ENCODE measurements at places on chromosomes 6 and 20.

DNA sequence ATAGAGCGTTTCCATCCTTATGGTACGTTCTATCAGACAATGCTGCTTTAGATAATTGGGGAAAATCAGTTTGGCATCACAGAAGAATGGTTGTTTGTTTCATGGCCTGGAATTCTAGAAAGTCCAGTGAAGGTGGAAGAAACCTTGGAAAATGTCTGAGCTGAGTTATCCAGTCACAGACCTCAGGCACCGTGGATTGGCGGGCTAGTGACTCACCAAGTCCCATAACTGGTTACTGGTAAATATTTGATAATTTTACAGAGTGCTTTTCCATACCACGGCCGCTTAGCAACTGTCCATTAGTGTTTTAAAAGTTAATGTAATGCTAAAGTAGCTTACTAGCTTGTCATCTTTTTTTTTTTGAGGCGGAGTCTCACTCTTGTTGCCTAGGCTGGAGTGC is 99.4 kb downstream of the SLC35B3 start:
- DNase-seq, result no peak

DNA sequence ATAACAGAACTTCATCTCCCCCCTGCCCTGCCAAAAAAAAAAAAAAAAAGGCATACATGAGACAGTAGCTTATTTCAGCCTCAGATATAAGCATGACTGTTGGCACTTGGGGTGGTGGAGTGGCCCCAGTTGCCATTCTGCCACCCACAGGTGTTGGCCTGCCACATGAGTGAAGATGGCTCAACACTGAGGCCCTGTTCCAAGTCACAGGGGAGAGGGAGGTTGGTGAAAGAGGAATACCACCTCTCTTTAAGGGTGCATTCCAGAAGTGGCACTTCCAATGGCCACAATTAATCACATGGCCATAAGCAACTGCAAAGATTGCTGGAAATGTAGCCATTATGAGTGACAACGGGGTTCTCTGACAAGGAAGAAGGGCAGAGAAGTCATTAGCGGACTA is 61.9 kb upstream of the JARID2 start:
- no peak for DNase-seq

DNA sequence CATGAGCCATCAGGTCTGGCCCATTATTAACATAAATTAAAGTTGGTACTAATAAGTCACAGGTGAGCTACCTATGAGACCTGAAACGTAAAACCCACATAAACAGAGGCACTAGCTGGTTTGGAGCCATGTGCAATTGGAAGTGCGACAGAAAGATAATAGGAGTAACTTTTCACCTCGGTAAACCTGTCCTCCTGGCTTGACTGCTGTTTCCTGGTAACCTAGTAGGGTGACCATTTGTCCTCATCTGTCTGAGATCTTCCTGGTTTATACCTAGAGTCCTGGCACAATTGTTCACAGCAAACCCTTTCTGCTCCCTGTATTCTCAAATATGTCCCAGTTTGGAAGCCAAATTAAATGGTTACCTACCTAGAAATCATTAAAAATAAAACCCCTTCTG is 7.4 kb downstream of the TBC1D20 start:
- no peak for DNase-seq

GRCh38 chr6:49847673-49848072 is 18.7 kb downstream of the CRISP1 start:
- no peak for DNase-seq

- DNase-seq, result no peak
Measured at GRCh38 chr6:132817554-132818403, 3.4 kb downstream of the RPS12 start.

- DNase-seq, result no peak
Measured at GRCh38 chr20:19493794-19494495, 264.1 kb upstream of the RIN2 start.

DNA sequence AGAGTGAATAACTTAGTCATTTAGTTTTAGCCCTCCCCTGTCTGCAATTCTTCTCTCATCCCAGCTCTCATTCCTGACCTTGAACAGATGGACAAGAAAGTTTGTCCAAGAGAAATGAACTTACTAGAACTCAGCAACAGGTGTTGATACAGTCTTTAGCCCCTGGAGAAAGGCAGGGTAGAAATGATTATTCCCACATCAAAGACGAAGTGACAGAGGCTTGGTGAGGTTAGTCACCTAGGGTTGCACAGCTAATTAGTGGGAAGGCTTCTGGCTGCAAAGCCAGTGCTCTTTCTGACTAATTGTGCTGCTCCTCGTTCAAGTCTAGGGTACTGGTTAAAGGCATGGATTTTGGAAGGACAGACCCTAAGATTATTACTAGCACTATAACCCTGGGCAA is 4.5 kb downstream of the ZDHHC14 start:
- DNase-seq, result no peak

- DNase-seq, result no peak
Measured at GRCh38 chr6:26333476-26334297, 31.3 kb upstream of the BTN3A2 start.

- DNase-seq, result no peak
Measured at GRCh38 chr6:4889701-4890100, 113.5 kb downstream of the CDYL start.

DNA sequence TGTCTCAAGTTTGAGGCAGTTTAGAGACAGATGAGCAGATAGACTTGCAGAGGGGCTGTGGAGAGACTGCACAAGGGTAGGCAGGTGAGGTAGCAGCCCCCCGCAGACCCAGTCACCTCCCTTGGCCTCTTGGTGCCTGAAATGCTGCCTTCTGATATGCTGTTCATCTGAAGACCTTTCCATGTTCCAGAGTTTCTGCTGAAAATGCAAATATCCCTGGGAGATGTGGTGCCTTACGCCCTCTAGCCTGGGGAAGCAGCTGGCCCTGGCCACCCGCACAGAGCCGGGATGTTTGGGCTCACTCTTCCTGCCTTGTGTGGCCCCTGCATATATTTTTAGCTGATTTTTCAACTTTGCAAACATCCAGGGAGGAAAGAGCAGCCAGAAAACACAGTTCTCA is 51.4 kb downstream of the TMEM242 start:
- DNase-seq, result no peak

GRCh38 chr6:141576751-141577150 is 556.0 kb upstream of the GJE1 start:
- no peak for DNase-seq

- DNase-seq, result no peak
Measured at GRCh38 chr6:159981403-159982245, 12.7 kb downstream of the IGF2R start.

- no peak for DNase-seq
Measured at GRCh38 chr6:116101790-116102189, 1.1 kb downstream of the NT5DC1 start.

GRCh38 chr6:37982317-37982716 is 162.8 kb downstream of the ZFAND3 start:
- no peak for DNase-seq

GRCh38 chr6:16095180-16095579 is 33.7 kb upstream of the MYLIP start:
- no peak for DNase-seq

DNA sequence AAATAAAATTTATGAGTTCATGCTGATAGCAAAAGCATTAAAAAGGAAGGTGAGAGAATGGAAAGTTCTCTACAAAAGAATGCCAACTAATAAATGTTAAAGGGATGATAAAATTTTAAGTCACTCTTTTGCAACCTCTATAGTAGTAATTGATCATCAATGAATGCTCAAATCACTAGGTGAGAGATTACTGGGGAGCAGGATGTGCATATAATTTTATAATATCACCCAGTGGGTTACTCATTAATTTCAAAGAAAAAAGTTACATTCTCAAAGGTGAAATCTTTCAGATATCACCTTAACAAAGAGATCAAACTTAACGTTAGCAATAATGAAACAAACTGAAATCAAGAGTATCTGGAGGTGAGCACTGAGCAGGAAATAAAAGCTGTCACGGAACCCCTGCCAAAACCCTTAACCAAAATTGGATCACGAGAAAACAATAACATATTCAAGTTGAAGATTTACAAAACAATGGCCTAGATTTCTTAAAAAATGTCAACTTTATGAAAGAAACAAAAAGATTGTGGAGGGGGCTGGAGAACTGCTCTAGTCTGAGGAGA is 45.5 kb upstream of the TMEM244 start:
- DNase-seq, result no peak

GRCh38 chr20:44691424-44692423 is 23.4 kb upstream of the CCN5 start:
- no peak for DNase-seq

- no peak for DNase-seq
Measured at GRCh38 chr20:64240243-64241015, 15.1 kb upstream of the PCMTD2 start.

DNA sequence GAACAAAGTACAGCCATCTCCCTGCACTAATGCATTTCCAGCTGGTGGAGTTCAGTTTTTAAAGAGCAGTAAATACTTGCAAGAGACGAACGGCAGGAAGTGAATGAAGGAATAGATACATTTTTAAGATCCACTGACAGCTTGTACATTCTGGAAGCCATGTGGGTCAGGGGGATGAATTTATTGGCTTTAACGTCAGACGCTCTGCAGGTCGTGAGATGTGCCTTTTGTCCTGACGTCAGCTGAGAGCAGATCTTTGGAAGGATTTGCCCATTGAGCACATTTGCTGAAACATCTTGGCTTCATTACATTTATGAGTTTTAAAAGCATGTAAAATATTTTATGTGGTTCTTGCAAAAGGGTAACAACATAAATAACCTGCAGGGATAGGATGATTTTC is 29.5 kb upstream of the SALL4 start:
- no peak for DNase-seq

DNA sequence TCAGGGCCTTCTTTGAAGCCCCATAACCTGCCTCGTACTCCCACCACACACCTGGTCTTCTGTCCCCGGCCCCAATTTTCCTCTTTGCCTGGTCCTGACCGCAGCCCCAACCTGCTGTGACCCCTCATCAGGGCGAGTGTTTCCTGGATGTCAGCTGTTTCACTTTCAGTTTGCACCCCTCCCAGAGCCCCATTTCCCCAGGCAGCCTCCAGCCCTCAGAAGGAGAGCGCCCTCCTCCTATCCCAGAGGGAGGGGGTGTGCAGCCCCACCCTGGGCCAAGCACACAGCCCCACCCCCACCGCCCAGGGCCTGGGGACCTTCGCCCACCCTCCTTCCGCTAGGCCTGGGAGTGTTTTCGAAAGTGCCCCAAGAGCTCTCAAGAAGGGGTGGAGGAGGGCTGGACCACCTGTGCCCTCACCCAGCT is 1.5 kb downstream of the BAK1 start:
- DNase-seq, result no peak

DNA sequence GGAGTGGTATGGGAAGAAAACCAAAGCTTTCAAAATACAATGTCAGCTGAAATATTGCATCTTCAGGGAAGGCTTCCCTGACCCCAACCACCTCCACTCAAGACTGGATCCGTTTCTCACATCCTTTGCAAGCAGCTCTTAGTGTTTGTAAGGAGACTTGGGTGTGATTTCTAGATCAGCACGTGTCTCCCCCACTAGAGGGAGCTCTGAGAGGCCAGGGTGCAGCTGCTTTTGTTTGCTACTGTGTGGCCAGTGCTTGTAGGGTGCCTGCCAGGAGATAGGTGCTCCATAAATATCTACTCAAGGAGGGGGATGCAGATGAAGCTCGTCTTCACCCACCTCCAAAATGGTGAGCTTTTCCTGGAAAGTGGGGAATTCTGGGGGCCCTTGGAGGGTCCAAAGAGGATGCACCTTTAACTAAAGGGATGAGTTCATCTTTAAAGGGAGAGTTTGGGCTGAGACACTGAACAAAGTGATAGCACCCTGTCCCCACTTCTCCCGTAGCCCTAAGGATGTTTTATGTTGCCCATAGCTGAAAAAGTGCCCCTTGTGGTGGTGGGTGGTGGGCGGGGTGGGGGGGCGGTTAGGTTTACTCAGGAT is 52.6 kb upstream of the MAFB start:
- DNase-seq, result no peak

DNA sequence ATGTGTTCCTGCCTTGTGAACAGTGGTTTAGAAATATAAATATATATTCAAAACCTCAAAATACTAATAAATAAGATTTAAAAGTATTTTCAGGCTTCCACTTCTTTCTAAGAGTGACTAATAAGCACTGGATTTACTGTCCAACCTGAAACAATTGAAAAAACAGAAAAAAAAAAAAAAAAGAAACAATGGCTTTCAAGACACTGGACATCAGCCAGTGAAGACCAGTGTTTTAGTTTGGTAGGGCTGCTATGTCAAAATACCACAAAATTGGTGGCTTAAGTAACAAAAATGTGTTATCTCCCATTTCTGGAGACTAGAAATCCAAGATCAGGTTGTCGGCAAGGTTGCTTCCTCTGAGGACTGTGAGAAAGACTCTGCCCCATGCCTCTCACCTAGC is 101.4 kb upstream of the PDE7B start:
- DNase-seq, result no peak

- DNase-seq, result no peak
Measured at GRCh38 chr20:57289391-57290177, 23.1 kb upstream of the BMP7 start.

GRCh38 chr6:111759836-111760785 is 113.1 kb downstream of the FYN start:
- DNase-seq, result no peak

DNA sequence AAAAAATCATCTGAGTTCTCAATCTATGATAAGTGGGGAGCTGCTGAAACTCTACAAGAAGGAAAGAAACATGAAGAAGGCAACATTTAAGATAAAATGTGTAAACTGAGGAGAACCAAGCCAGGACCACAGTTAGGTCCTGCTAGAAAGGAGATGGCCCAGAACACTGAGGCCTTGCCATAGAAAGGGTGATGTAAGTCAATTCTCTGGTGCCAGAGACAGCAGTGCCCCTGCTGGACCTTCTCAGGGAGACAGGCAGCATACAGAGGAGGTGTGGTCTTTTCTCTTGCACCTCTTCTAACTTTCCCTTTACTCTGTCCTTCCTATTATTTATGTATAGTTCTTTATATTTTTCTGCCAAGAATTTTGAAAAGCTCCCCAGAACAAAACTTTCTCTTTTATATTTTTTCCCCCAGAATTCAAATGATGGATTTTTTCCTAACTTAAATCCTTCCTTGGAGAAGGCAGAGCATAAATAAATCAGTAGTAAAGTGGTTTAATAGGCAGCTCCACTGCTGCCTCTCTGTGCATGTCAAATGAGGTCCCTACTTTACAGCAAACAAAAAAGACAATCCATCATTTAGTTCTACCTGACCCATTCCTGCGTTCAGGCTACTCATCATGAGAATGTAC is 9.0 kb downstream of the UQCC2 start:
- DNase-seq, result no peak

GRCh38 chr6:64411226-64411625 is 775.6 kb downstream of the PHF3 start:
- DNase-seq, result no peak
